ENCODE measurements at places on chromosomes 5 and 9.
A peak's percentile ranks its signal among the peaks of the same experiment; 100 is the strongest.

- DNase-seq, result no peak
These were observed 67.3 kb downstream of the ZNF618 start for GRCh38 chr9:113943112-113944009.

- DNase-seq, result no peak
These were observed 82.1 kb downstream of the CCDC192 start for GRCh38 chr5:127785098-127785927.

GRCh38 chr5:141638771-141639170 lies 2.0 kb downstream of the RELL2 start:
- no peak for DNase-seq

DNA sequence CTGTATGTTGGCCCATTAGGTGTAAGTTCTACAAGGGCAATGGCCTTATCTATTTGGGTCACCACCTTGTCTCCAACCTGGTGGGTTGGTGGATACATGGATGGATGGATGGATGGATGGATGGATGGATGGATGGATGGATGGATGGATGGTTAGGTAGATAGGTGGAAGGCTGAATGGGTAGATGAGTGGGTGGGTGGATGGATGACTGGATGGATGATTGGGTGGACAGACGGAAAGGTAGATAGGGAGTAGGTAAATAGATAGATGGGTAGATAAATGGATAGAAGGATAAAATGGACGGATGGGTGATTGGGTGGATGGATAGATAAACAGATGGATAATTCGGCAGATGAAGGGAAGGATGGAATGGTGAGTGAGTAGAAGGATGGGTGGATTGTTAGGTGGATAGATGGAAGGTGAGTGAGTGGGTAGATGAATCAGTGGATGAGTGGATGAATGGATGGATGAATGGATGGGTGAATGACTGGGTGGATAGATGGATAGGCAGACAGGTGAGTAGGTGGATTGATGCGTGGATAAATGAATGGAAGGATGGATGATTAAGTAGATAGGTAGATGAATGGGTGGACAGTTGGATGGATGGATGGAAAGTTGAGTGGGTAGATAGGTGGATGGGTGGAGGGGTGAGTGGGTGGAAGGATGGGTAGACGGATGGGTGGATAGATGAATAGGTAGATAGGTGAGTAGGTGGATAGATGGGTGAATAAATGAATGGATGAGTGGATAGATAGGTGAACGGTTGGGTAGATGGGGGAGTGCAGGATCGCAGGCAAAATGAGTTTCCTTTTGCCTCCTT lies 83.1 kb upstream of the FBXW11 start:
- DNase-seq, result no peak

GRCh38 chr5:13783726-13784125 lies 160.8 kb downstream of the DNAH5 start:
- DNase-seq, result no peak

DNA sequence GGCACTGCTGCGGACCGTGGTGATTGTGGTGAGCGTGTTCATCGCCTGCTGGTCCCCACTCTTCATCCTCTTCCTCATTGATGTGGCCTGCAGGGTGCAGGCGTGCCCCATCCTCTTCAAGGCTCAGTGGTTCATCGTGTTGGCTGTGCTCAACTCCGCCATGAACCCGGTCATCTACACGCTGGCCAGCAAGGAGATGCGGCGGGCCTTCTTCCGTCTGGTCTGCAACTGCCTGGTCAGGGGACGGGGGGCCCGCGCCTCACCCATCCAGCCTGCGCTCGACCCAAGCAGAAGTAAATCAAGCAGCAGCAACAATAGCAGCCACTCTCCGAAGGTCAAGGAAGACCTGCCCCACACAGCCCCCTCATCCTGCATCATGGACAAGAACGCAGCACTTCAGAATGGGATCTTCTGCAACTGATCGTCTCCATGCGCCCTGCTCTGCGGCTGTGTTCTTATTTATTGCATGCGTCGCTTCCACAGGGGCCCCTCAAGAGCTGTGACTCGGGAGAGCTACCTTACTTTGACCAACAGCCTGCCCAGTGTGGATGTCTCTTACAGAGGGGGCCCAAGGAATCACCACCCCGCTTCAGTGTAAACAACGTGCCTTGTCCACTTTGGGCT lies 10.8 kb downstream of the S1PR3 start:
- no peak for DNase-seq

- no peak for DNase-seq
These were observed 178.7 kb downstream of the CEMIP2 start for GRCh38 chr9:71589612-71590011.

GRCh38 chr5:59169081-59169767 lies 586.3 kb downstream of the RAB3C start:
- DNase-seq, result no peak

GRCh38 chr5:127024821-127025220 lies 5.5 kb downstream of the MARCHF3 start:
- no peak for DNase-seq

GRCh38 chr9:71665247-71665646 lies 103.1 kb downstream of the CEMIP2 start:
- DNase-seq, result no peak

GRCh38 chr9:114367772-114368569 lies 19.8 kb downstream of the AKNA start:
- DNase-seq, result no peak

DNA sequence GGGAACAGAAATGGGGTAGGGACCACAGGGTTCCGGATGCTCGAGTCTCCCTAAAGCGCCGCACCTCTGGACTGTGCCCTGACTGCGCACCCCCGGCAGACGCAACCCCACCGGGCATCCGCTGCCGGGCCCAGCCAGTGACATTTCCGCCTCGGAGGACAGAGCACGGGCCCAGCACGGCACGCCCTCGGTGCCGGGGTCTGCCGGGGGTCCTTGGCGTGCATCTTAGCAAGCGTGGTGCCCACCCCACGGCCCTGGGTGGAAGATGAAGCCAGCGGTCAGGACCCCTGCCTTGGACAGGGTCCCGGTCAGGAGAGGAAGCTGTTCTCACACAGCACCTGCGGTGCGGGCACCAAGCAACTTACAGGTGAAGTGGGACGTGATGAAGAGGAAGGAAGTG lies 7.1 kb downstream of the INPP5E start:
- no peak for DNase-seq

- no peak for DNase-seq
These were observed 42.9 kb downstream of the SPRY4 start for GRCh38 chr5:142281966-142282365.

GRCh38 chr9:85114799-85115198 lies 445.3 kb downstream of the NTRK2 start:
- no peak for DNase-seq

- no peak for DNase-seq
These were observed 87.4 kb downstream of the PTCD2 start for GRCh38 chr5:72407541-72407940.

DNA sequence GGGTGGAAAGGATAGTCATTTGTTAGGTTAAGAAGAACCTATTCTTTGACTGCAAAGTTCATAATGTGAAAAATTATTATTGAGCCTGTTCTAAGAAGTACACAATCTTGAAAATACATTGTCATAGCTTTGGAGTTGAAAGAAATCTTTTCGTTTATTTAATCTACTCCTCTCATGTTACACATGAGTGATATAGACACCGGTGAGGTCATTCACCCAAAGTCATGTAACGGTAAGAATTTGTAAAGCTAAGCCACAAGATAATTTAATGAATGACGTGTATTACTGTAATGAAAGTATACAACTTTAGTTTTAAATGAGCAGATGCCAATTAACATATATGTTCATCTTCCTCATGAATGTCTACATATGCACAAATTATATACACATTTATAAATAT lies 284.1 kb upstream of the PDE4D start:
- DNase-seq, result no peak

DNA sequence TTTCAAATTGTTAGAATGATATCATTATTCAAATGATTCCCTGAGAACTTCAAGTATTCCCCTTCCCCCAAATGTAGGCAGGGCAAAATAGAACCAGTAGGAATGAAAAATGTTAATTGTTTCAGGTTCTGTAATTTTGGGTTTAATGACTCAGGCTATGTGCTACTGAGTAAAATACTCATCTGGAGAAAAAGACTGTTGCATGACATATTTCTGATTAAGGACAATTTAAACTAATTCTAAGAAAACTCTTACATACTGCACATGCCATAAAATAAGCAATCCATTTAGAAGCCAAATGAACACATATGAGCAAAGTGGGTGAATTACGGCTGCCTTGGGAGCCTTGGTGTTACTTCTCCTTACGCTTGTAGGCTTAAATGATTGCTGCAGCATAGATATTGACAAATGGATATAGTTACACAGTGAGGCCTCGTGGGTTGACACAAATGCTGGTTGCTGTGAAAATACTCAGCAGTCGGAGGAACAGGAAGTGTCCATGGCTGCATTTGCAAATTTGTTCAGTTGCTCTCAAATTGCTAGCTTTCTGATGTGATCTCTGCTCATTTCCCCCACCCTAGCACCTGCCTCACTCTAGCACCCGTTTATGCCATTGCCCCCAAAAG lies 174.9 kb upstream of the DMAC1 start:
- no peak for DNase-seq

GRCh38 chr9:116099821-116100220 lies 53.8 kb upstream of the PAPPA start:
- no peak for DNase-seq

GRCh38 chr9:75108571-75108970 lies 20.3 kb downstream of the OSTF1 start:
- no peak for DNase-seq

GRCh38 chr9:136242918-136243525 lies 2.6 kb downstream of the QSOX2 start:
- DNase-seq, result no peak

DNA sequence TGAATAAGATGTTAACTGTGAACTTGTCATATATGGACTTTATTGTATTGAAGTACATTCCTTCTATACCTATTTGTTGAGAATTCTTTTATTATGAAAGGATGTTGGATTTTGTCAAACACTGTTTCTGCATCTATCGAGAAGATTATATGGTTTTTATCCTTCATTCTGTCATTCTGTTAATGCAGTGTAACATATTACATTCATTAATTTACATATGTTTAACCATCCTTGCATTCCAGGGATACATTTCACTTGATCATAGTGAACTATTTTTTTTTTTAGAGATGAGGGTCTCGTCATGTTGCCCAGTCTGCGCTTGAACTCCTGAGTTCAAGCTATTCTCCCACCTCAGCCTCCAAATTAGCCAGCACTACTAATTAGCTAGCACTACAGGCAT lies 48.4 kb downstream of the F2R start:
- DNase-seq, result no peak

DNA sequence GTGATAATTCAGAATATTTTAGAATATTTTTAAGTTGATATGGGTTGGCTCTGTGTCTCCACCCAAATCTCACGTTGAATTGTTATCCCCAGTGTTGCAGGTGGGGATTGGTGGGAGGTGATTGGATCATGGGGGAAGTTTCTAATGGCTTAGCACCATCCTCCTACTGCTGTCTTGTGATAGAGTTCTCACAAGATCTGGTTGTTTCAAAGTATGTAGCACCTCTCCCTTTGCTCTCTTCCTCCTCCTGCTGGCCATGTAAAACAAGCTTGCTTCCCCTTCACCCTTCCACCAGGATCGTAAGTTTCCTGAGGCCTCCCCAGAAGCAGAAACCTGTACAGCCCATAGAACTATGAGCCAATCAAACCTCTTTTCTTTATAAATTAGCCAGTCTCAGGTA lies 214.6 kb upstream of the C9orf72 start:
- no peak for DNase-seq

- DNase-seq, result no peak
These were observed 1.9 kb downstream of the SPTAN1 start for GRCh38 chr9:128554155-128554862.

- DNase-seq, result no peak
These were observed 183.7 kb downstream of the TLR4 start for GRCh38 chr9:117887941-117888340.

GRCh38 chr9:4662108-4662988 lies at the start of gene PLPP6:
TSS of gene PLPP6 (plus strand) at chr9:4662294. CDS start at chr9:4662376, 82 bp downstream.
- peak; percentile 56 for DNase-seq

DNA sequence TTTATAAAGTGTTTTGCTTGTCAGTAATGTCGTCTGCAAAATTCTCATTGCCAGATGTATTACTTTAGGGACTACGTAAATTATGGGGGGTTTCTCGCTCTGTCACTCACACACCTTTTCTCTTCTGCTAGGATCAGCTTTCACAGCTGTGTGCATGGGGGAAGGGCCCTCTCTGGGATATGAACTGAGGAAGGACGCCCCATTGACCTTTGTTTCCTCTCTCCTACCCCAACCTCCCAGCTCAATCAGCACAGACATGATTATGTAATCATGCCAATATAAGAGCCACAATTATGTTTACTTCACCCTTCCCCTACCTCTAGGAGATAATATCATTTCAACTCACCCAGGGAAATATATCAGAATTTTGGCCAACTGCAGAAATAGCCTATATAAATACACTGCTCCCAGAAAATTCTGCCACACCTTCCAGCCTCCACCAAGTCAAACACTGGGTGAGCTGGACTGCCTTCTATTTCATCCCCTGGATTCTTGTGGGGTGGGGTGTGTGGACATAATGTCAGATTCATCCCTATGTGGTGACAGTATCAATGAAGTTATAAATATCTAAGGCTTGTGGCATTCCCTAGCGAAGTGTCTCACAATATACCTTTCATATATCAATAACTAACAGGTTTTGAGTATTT lies 12.6 kb upstream of the SEMA5A start:
- DNase-seq, result no peak

GRCh38 chr5:82160948-82161347 lies 117.2 kb downstream of the RPS23 start:
- no peak for DNase-seq

- DNase-seq, result no peak
These were observed 35.1 kb downstream of the CACNA1B start for GRCh38 chr9:137912671-137913070.

GRCh38 chr9:123912167-123912897 lies 17.6 kb downstream of the DENND1A start:
- no peak for DNase-seq

DNA sequence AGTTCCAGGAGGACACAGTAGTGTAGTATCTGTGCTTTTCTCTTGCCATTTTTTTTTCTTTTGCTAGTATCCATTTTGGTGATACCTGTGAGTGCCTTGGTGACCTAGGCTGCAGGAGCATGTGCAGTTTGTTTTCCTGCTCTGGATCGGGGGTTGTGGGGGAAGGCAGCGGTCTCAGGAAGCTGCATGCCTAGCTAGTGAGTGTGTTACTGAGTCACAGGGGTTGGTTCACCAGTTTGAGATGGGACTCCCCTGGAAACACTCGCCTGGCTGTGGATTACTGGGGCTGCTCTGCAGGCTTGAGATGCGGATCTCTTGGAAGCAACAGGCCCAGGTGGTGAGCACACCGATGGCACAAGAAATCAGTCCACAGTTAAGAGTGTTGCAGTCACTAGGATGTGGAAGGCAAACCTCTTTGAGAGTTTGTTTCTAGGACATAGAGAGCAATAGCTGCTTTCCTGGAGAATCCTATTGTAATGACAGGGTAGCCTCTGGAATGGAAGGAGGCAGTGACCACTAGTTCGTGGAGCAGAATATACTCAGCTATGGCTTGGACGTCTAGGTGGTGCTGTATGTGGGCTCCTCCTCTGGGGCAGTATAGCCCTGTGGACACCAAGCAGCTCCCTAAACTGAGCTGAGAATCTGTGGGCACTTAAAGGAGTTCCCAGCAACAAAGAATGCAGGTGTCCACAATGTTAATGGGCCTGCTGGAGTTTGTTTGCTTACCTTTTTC lies 20.0 kb upstream of the SPATA31E1 start:
- no peak for DNase-seq

Measured in NCI-H1417 treated with DMSO at 0.1 percent for 48 hours (cell line).